Ammon's horn (tissue), 1 donor: ENCODE measurements at places on chromosomes 13 and 19.

DNA sequence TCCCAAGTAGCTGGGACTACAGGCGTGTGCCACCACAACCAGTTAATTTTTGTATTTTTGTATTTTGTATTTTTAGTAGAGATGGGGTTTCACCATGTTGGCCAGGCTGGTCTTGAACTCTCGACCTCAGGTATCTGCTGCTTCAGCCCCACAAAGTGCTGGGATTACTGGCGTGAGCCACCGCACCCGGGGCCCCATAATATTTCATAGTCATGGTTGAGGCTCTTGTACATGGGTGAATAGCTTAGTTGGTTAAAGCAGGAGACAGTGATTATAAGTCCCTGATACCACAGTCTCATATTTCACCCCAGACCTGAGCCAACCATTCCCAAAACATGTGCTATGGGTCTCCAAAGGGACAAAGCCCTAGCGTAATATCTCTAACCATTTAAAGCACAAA lies 26.1 kb downstream of the MBNL2 start:
- DNase-seq = no peak

GRCh38 chr13:39282400-39282972 lies 244.2 kb downstream of the NHLRC3 start:
- no peak for DNase-seq

GRCh38 chr19:54535601-54536000 lies 33.0 kb downstream of the LAIR2 start:
- no peak for DNase-seq

DNA sequence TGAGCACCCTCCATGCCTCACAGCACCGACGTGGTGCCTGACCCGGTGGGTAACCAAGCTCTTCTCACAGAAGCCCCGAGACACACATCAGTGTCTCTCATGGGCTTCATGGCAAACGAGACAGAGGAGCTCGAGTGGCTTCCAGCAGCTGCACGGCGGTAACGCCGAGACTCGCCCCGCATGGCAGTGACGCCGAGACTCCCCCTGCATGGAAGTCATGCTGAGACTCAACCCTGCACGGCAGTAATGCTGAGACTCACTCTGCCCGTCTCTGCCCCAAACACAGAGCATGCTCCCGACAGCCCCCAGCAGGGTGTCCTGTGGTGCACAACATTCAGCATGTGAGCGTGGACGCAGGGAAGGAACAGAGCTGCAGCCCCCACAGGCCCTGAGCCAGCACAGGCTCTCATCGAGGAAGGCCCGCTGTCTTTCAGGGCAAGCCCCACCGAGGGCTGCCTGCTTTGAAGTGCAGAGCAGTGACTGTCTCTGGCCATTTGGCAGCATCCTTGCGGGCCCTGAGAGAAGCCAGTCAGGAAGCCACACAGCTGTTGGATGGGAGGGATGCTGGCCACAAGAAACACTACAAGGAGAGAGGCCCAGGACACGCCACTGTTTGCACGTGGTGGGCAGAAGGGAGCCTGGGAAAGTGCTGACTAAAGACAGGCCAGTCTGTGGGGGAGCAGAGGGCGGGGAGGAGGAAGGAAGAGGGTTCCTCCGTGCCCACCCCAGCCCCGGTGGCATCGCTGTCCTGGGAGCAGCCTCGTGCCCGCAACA lies 9.5 kb downstream of the GAS6 start:
- peak; percentile 76 for DNase-seq

GRCh38 chr13:90455067-90455466 lies 892.4 kb upstream of the MIR17HG start:
- DNase-seq = no peak

GRCh38 chr19:18795540-18795939 lies 4.4 kb upstream of the COMP start:
- no peak for DNase-seq

DNA sequence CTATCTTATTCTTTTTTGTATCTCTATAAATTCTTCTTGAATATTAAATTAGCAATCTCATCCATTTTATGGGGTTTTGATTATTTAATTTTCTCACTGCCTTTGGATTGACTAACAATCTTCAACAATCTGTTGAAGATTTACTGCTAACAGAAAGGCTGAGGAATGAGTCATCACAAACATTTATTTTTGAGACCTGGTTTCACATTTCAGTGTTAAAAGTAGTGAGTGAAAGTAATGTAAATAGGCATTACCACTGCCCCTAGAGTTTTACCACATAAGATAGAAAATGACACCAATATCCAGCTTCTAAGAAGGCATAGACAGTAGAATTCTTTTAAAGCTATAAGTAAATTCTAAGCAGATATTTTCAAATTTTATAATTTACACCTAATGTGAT lies 472.8 kb downstream of the OLFM4 start:
- no peak for DNase-seq

DNA sequence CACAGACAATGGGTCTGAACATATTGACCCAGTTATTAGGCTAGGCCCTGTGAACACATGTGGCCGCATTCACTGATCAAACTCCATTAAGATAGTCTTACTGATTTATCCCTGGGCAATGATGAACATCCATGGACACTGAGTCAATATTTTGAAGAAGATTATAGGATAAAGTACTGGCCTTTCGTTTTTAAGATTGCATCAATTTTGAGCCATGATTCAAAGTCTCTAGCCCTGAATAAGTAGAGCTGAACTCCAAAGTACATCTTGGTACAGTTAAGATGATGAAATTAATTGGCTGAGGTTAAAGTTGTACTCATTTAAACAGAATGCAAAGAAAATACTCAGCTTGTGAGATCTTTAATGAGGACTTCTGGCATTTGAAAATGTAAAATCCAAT lies 1581.9 kb downstream of the EFNB2 start:
- no peak for DNase-seq

GRCh38 chr19:38845374-38846024 lies 4.3 kb downstream of the HNRNPL start:
- no peak for DNase-seq

- no peak for DNase-seq
Measured at GRCh38 chr13:28837111-28837510, 17.0 kb downstream of the MTUS2 start.

DNA sequence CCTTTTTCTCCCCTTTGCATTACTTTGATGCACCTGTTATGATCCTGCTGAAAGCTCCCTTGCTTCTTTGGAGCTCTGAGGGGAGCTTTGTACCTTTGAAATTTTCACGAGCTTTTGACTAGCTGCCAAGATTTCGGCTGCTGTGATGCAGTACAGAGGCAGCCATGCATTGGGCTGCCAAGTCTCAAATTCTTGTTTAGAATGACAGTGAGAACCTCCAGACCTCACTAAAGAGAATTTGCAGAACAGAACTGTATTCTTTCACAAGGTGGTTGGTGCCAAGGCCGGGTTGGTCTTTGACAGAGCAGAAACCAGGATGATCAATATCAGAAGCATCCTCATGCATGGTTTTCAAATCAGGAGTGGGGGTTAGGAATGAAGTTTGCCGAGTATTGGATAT lies 414.8 kb downstream of the GPC5 start:
- no peak for DNase-seq

DNA sequence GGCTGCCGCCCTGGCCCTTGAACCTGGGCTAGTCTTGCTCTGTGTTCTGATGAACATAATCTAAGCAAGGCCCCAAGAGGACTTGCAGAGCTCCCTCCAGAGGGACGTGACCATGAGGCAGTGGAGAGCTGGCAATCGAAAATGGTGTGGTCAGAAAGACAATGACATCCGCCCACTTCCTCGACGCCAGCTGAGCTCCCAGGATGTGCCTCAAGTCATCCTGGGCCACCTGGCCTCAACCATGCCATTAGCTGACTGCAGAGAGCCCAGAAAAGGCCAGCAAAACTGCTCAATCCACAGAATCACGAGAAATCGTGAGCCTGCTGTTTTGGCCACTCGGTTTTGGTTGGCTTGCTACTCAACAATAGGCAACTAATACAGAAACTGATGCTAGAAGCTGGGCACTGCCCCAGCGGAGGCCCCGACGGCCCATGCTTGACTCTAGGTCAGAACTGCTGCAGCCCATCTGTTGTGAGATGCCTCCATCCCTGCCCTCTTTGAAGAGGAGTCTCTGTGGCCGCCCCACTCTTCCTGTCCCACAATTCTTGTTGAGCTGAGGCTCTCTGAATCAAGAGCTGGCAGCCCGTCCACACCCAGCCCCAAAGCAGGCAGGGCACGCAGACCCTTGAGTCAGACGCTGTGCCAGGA lies 53.3 kb downstream of the STK24 start:
- no peak for DNase-seq

DNA sequence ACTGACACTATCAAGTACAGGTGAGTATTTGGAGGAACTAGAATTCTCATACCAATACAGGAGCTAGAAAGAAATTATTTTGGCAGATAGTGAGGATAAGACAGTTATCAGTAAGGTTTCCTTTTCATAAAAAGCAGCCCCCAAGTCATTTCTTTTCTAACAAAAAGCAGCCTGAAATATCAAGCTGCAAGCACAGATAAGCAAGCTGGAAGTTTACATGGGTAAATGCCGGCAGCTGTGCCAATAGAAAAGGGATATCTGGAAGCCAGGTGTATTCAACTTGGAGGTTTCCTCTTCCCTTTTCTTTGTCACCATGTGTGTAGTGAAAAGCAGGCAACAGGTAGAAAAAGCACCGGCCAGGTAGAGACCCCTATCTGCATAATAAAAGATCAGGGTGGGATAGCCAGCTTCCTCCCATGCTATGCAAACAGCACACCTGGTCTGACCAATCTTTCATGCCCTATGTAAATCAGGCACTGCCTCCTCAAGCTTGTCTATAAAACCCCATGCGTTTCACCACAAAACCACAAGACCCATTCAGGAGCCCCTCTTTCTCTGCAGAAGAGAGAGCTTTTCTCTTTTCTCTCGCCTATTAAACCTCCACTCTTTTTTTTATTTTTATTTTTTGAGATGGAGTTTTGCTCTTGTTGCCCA lies 22.9 kb downstream of the CYP4F2 start:
- DNase-seq = no peak

- no peak for DNase-seq
Measured at GRCh38 chr13:103471896-103472295, 405.7 kb upstream of the SLC10A2 start.

DNA sequence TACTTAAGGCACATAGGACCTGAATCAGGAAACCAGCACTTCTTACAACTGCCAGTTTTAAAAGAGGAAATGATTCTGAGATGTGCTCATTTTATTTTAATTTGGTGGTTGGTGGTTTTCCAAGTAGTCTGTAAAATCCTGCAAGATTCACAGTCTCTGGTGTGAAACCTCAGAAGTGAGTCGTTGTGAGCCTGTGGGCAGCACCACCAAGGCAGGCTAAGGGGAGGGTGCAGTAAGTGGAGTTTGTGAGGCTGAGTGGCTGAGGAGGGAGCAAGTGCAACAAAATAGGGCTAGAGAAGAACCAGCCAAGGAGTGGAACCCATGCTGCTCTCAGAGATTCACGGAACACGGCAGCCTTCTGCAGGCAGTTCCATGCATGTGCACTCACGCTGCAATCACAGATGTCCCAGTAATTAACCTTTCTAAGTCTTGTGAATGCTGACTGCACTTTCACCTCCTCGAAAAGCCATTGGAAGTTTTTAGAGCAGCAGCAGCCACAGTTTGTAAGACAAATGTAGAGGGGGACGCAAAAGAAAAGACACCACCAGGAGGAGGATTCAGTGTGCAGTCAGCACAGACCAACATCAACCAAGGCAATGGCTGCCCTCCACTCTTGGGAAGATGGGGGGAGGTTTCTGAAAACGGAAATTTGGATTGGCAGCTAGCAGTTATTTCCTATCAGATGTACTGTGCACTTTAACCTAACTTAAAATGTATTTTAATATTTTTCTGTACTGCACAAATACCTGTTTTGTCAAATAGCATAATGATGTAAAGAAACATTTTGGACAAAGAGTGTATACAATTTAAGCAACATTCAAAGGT lies 44.9 kb downstream of the ESD start:
- DNase-seq = peak; percentile 31

DNA sequence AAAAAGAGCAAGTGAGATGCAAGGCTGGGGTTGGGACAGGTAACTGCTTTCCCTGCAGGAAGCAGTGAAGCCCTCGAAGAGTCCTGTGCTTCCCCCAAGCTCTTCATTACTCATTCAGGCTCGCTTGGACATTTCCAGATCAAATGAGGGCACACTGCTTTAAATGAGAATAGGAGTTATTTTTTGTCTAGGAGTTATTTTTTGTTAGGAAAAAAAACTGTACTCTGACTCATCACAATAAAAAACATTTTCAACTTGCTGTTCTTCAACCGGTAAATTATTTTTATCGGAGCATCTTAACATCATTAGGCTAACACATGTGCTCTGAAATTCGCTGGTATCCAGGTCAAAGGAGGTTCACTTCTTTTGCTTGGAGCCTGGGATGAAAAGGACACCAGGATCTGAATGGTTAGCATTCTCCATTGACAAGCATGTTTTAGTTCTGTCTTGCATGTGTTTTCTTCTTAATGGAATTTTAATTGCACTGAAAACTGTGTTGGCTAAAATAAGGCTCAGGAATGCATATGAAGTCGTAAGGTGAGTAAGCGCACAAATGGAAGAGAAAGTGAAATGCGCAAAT lies 80.7 kb upstream of the STK24 start:
- DNase-seq = no peak

GRCh38 chr19:36008336-36008978 lies at the start of gene SYNE4:
Gene SYNE4, minus strand, starts transcription at chr19:36008813. Its CDS starts 132 bp downstream, at chr19:36008681.
- no peak for DNase-seq

DNA sequence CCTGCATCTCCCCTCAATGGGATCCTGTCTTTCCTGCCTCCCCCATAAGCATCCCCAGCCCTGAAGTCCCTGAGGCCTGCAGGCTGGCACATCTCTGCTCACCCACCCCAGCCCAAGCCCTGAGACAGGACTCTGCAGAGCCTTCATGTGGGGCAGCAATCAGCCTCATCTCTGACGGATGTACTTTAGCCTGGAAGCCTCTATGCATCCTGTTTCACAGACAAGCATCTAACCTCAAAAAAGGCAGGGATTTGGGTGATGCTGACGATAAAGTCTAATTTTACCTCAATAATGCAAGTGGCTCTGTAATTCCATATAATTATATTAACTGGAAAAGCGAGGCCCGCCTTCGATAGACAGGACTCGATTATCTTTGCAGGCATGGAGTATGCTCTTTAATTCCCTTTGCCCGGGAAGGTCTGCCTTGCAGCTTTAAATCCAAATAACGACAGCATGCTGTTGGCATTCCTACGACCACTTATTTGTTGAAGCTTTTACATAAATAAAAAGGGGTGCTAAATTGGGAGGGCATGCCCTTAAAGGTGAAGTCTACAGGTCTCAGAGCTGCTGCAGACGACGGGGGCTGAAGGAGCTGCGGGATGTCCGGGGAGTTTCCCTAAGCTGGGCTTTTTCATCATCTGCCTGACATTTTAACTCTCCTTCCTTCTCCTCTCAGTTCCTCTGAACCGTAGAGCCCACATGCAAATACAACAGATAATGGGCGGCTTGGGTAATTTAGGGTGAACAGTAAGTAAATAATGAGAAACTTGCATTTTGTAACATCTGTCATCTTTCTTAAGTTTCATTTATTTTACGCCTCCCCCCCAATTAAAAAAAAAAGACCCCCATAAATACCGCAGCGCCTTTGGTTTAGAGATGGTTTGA lies 211.5 kb downstream of the URI1 start:
- no peak for DNase-seq

- no peak for DNase-seq
Measured at GRCh38 chr13:105485081-105485480, 1050.4 kb downstream of the EFNB2 start.

DNA sequence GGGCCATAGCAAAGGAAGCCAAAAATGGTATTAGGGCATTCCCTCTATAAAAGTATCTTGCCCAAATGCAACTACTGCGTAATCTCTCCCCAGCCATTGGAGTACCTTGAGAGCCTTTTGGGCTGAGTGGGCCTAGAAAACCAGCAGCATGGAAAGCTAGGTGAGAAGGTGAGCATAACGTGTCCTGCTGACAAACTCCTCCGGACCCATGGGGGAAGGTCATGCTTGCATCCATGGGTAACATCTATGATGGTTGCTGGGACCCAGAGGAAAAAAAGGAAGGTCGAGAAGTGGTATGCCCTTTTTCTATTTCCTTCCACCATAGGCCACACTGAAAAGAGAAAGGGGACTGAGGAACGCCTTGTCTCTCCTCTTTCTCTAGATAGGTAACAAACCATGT lies 57.4 kb downstream of the ZNF728 start:
- DNase-seq = no peak
